ENCODE measurements at places on chromosomes 6 and 20. TPM values are rescaled to one million over a fixed set of nuclear protein-coding genes. Genes with fewer than 3 reads are reported as not detected.

The ZNF311 gene
- total RNA-seq: 1.7 TPM

The IP6K3 gene
- total RNA-seq: 0.22 TPM

The TRIM40 gene
- not detected for total RNA-seq

The TRIM10 gene
- not detected for total RNA-seq

The SIRPB2 gene
- total RNA-seq: not detected

The NKX2-2 gene
- not detected for total RNA-seq

The EEF1A1 gene
- total RNA-seq: 18,177 TPM

The LKAAEAR1 gene
- total RNA-seq: not detected

The OXT gene
- total RNA-seq: not detected

The HEY2 gene
- total RNA-seq: not detected

The COL20A1 gene
- not detected for total RNA-seq

The RAB44 gene
- total RNA-seq: not detected

The NRN1 gene
- 0.11 TPM for total RNA-seq

The CALHM4 gene
- not detected for total RNA-seq

The ARMH2 gene
- not detected for total RNA-seq

The SLC16A10 gene
- 0.33 TPM for total RNA-seq

All from uterine smooth muscle cell (primary cell).